ENCODE measurements at places on chromosomes 12 and 14. TPM values are rescaled to one million over a fixed set of nuclear protein-coding genes. Genes with fewer than 3 reads are reported as not detected.
A peak's percentile ranks its signal among the peaks of the same experiment; 100 is the strongest.

RNASE4 gene
- total RNA-seq: not detected

APOF gene
- total RNA-seq: not detected

C12orf50 gene
- total RNA-seq: 0.17 TPM

KLRB1 gene
- not detected for total RNA-seq

KITLG gene
- total RNA-seq: 12.1 TPM

ADAMTS20 gene
- total RNA-seq: 2.1 TPM

ARHGEF25 gene
- total RNA-seq: 24.4 TPM

CHGA gene
- 7.8 TPM for total RNA-seq

DNA sequence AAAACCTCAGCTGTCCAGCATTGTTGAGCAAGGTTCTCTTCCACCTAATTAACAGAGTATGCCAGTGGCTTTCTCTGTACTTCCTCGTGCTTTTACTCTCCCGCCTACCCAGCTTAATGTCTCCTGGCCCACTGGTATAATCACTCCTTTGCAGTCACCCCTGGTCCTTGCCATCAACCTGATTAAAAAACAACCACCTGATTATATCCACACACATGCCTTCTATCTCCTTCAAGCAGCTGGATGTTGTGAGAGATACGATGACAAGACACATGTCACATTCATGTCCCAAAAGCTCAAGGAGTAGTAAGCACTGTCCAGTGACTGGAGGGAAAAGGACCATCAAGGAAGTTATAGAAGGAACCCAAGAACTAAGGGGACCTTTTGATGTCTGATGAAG lies 241.3 kb upstream of the GRIP1 start:
- 0 out of 2 replicates have a peak, but pooled peaks cover 3% of the 10 kb centered on the region for H3K4me1 ChIP-seq
- H3K27ac ChIP-seq: no peak overlapping the region
- no peaks in the 10 kb centered on the region for H3K36me3 ChIP-seq
- no peak for DNase-seq
- no peak overlapping the region for H3K4me3 ChIP-seq
- H3K27me3 ChIP-seq: no peaks in the 10 kb centered on the region

DNA sequence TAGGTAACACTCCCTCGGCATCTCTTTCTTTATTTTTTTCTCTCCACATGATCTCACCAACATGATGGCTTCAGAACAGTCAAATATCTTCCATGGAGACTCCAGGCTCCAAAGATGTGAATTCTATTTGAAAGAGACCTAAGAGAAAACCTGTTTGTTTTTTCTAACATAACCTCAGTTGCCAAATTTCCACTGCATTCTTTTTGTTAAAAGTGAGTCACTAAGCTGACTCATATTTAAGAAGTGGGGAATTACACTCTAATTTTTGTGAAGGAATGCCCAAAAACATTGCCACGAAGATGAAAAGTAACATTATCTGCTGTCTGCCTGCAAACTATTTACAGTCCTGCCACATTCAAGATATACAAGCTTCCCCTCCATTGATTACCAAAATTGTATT lies 1337.6 kb downstream of the LRFN5 start:
- H3K4me1 ChIP-seq: no peaks in the 10 kb centered on the region
- no peak overlapping the region for H3K4me3 ChIP-seq
- no peak overlapping the region for H3K27ac ChIP-seq
- no peak for DNase-seq
- H3K36me3 ChIP-seq: peaks cover 4% of the 10 kb centered on the region

DNA sequence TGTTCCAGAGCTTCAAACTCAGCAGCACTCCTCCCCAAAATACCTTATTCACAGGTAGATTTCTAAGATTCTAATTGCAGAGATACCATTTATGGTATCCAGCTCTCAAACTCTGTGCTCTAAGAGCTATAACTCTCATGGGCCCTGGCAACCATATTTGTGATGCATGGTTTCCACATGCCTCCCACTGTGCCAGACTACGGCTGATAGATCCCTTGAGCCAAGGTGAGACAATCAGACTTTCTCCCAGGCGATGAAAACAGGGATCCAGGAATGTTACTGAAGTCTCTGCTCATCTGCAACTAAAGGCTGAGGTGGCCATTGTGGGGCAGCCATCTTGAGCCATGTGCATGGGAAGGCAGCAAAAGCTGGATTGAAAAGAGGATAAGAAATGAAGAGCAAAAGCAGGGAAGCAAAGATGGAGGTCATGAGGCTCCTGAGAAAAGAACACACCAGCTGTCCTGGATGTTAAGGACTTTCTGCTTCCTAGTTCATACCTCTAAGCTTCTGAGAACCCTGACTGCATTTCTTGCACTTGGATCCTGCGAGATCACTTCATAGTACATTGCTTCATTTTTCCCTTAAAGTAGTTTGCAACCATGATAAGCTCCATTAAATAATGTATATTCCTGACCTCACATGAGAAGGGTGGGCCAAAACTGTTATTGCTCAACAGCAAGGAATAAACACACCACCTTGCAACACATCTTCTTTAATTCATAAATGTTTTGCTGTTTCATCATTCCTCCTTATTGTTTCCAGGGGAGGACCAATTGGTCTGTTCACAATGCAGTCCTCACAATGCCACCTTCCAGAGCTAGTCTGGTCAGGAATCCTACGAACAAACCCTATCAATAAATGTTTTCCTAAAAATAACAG lies 5.4 kb downstream of the EGLN3 start:
- H3K36me3 ChIP-seq: peaks cover 29% of the 10 kb centered on the region
- H3K4me1 ChIP-seq: 0 out of 2 replicates have a peak, but pooled peaks cover 6% of the 10 kb centered on the region
- no peak overlapping the region for H3K27ac ChIP-seq
- H3K4me3 ChIP-seq: no peak overlapping the region
- peaks cover 4% of the 10 kb centered on the region for H3K27me3 ChIP-seq

DNA sequence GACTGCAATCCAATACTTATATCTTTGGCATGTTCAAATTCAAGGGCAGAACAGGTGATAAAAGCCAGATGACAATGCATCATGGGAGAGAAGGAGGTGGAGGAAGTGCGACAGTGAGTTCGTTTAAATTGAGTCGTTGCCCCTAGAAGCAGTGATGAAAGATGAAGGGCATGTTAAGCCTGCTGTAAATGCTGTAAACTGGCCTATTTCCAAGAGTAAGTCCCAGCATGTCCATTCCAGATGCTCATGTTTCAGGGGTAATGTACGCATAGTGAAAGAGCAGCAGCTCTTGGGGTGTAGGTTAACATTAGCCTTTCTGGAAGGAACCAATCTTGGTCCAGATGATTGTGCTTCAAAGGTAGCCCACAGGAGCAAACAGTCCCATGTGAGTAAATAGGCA lies 97.1 kb downstream of the C2CD5 start:
- no peaks in the 10 kb centered on the region for H3K4me1 ChIP-seq
- DNase-seq: no peak
- no peaks in the 10 kb centered on the region for H3K27me3 ChIP-seq
- no peak overlapping the region for H3K4me3 ChIP-seq
- no peaks in the 10 kb centered on the region for H3K36me3 ChIP-seq

DNA sequence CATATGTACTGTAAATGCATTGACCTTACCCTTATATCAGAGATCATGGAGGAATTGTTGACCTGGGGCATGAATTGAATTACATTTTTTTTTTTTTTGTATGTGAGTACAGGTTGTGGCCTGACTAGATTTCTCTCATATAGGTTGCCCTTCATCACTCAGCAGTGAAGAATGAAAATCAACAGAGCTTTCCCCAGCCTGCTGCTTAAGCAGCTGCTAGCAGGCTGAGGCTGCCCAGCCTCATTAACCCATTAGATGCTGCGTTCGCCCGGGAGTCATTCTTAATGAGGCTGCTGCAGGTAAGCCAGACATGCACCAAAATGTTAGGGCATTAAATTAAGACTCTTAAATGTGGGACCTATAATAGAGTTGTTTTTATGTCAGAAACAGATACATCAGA lies 236.0 kb downstream of the ETNK1 start:
- H3K4me3 ChIP-seq: no peak overlapping the region
- no peak overlapping the region for H3K27ac ChIP-seq
- no peaks in the 10 kb centered on the region for H3K4me1 ChIP-seq
- no peaks in the 10 kb centered on the region for H3K36me3 ChIP-seq
- no peaks in the 10 kb centered on the region for H3K27me3 ChIP-seq
- DNase-seq: no peak

GRCh38 chr12:19894803-19895202 lies 455.5 kb downstream of the AEBP2 start:
- H3K4me1 ChIP-seq: no peaks in the 10 kb centered on the region
- no peak for DNase-seq
- H3K27ac ChIP-seq: no peak overlapping the region
- H3K36me3 ChIP-seq: no peaks in the 10 kb centered on the region

- H3K27ac ChIP-seq: no peak overlapping the region
- no peak for DNase-seq
- H3K27me3 ChIP-seq: no peaks in the 10 kb centered on the region
- no peak overlapping the region for H3K4me3 ChIP-seq
Measured at GRCh38 chr12:66549050-66549389, 129.9 kb downstream of the GRIP1 start.

DNA sequence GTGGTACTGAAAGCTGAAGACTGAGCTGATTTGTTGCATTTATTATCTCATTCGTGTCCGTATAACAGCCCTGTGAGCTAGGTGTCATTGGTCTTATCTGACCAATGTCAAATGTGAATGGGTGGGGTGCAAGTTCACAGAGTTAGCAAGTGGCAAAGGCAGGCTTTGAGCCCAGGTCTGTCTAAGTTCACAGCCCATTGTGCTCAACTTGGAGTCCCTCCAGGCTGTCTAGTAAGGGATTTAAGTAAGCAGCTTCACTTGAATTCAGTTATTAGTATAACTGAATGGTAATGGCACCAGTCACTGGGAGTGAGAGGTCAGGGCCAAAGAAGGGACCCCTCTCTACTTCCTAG lies 8.5 kb downstream of the C1S start:
- DNase-seq: no peak
- no peaks in the 10 kb centered on the region for H3K4me1 ChIP-seq
- H3K4me3 ChIP-seq: no peak overlapping the region
- H3K27ac ChIP-seq: no peak overlapping the region
- H3K36me3 ChIP-seq: no peaks in the 10 kb centered on the region

GRCh38 chr12:64170024-64170423 lies 52.1 kb downstream of the KICS2 start:
- no peaks in the 10 kb centered on the region for H3K27me3 ChIP-seq
- H3K27ac ChIP-seq: no peak overlapping the region
- no peaks in the 10 kb centered on the region for H3K36me3 ChIP-seq
- no peaks in the 10 kb centered on the region for H3K4me1 ChIP-seq
- no peak for DNase-seq
- no peak overlapping the region for H3K4me3 ChIP-seq

- H3K4me3 ChIP-seq: peak overlapping the region; percentile 64
- peaks cover 22% of the 10 kb centered on the region for H3K4me1 ChIP-seq
- peaks cover 10% of the 10 kb centered on the region for H3K36me3 ChIP-seq
- H3K27ac ChIP-seq: peak overlapping the region; percentile 79
Measured at GRCh38 chr12:129871991-129872972, 31.5 kb downstream of the TMEM132D start.

GRCh38 chr14:88990856-88991255 lies 166.4 kb downstream of the TTC8 start:
- DNase-seq: no peak
- no peaks in the 10 kb centered on the region for H3K4me1 ChIP-seq
- no peak overlapping the region for H3K27ac ChIP-seq
- H3K4me3 ChIP-seq: no peak overlapping the region
- H3K36me3 ChIP-seq: no peaks in the 10 kb centered on the region

GRCh38 chr12:39227218-39227617 lies 215.7 kb downstream of the KIF21A start:
- no peaks in the 10 kb centered on the region for H3K36me3 ChIP-seq
- H3K27me3 ChIP-seq: no peaks in the 10 kb centered on the region
- H3K4me3 ChIP-seq: no peak overlapping the region

Data from H9 (cell line).